Activated CD4-positive, alpha-beta T cell treated with anti-CD3 and anti-CD28 coated beads, Interleukin-2, Interleukin-4, amounts not matched to agents 100 ng/mL and 50 ng/mL, durations not matched to agents 16 hours and 8 hours (primary cell): ENCODE measurements at places on chromosomes 16 and 17.

DNA sequence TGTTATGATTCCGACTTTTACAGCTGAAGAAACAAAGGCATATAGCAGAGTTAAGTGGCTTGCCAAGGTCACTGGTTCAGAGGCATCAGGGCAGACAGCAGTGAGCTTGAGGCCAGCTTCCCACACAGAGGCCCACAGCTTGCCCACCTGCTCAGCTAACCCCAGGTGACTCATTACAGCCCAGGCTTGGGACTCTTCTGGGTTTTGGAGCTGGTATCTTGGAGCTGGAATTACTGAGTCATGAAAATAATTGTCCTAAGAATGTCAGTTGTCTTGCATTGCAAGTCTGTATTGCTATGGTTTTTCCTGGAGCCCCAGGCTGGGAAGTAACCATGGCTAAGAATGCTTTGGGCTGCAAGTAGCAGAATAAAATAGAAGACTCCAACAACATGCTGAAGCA, 32.4 kb upstream of the IRX3 start:
- DNase-seq = no peak

DNA sequence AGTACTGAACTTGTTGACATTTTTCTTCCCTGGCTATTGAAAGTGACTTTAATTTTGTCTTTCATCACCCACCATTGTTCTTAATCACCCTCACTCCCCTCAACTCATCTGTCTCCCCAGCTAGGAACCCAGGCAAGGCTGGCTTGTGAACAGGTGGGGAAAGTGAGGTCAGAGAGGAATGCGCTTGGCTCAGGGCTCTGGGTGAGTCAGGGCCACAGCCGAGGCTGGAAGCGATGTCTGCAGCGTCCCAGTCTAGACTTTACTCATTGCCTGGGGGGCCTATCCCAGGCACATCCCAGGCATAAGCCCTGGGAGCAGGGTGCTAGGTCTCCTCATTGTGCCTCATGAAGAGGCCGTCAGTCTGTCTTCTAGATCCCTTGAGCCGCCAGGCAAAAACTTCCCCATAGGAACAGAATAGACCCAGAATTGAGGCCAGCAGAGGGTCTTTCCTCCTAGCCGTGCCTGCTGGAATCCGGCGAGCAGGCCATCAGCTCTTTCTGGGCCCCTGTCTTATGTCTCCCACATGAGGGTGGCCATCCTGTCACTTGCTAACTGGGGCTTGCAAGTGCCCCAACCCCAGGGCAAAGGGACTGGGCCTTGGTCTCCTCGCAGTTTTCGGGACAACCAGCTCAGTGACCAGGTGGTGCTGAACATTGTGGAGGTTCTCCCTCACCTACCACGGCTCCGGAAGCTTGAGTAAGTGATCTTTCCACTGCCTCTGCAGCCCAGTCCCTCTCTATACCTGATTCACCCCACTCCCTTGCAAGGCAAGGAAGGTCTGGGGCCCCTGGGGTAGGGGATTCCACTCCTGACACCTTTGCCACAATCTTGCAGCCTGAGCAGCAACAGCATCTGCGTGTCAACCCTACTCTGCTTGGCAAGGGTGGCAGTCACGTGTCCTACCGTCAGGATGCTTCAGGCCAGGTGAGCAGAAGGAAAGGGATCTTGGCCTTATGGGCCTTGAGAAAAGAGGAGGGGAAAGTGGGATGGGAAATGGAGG, 40.1 kb downstream of the NLRC5 start:
- no peak for DNase-seq

- DNase-seq = peak; percentile 68
Measured at GRCh38 chr17:38815576-38816193, 9.4 kb downstream of the CWC25 start.

DNA sequence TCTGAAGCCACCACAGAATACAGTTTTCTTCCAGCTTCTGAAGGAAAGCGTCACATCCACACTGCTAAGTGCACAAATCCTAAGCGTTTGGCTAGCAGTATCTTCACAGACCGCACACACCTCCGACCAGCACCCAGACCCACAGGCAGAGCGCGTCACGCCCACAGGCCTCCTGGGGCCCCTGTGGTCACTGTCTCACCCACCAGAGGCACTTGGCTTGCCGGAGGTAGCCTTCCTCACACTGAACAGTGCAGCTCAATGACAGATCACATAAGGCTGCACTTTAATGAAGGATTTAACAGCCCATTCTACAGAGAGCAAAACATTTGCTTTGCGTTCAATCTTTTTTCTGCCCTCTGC, 21.2 kb downstream of the SPHK1 start:
- no peak for DNase-seq

DNA sequence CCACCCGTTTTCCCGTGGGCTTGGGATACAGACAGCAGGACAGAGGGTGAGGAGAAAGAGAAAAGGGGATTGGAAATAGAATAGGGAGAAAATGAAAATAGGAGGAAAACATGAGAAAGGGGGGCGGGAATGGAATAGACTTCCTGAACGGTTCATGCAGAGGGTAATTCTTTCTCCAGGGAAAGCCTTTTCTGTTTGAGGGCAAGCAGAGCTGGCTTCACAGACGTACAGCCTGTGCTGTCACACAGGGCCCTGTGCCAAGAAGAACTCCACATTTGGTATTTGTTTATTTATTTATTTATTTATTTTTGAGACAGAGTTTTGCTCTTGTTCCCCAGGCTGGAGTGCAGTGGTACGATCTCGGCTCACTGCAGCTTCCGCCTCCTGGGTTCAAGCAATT, 12.0 kb downstream of the MILR1 start:
- no peak for DNase-seq
